ENCODE measurements at places on chromosomes 6 and 20.

DNA sequence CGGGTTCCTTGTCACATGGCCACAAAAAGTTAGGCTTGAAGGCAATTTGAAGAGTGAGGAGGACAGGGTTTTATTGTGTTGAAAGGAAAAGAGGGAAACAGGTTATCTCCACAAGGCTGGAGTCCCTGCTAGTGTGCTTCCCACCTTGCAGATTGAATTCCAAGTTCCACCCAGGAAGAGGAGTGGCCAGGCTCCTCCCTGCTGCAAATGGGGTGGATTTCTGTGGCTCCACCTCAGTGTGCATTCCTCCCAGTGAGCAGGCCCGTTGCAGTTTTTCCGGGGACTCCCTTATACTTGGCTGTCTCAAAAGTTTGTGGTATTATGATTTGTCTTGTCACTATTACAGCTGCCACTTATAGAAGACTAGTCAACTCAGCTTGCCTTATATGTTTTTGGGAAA lies 281.8 kb upstream of the PLCB4 start:
- H3K36me3 ChIP-seq = no peaks in the 10 kb centered on the region
- no peak overlapping the region for H3K4me3 ChIP-seq
- no peak overlapping the region for H3K27ac ChIP-seq
- H3K27me3 ChIP-seq = no peaks in the 10 kb centered on the region

- no peak overlapping the region for H3K4me3 ChIP-seq
- peaks cover 17% of the 10 kb centered on the region for H3K4me1 ChIP-seq
- H3K27me3 ChIP-seq = no peaks in the 10 kb centered on the region
- no peaks in the 10 kb centered on the region for H3K36me3 ChIP-seq
- no peak for DNase-seq
These were observed 103.0 kb upstream of the KCNK16 start for GRCh38 chr6:39425346-39426072.

GRCh38 chr6:138245751-138246150 lies 27.5 kb upstream of the PBOV1 start:
- no peak for DNase-seq
- no peaks in the 10 kb centered on the region for H3K27me3 ChIP-seq
- no peak overlapping the region for H3K4me3 ChIP-seq
- H3K27ac ChIP-seq = no peak overlapping the region
- no peaks in the 10 kb centered on the region for H3K36me3 ChIP-seq

DNA sequence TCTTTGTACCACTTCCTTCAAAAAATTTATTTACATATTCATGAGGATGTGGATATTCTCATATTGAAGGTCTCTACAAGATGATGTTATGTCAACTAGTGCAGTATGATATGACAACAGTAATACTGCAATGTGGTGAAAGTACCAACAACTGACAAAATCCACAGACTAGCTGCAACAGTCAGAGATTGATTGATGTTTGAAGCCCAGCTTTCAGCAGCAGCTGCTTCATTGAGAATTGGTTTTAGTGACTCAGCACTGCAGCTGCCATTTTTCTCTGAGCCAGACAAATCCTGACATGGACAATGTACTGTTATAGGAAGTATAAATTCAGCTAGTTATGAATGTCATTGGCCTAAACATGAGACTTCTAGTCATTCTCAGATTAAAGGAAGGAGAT lies 53.8 kb downstream of the PKIB start:
- no peak for DNase-seq
- H3K4me1 ChIP-seq = no peaks in the 10 kb centered on the region
- no peaks in the 10 kb centered on the region for H3K36me3 ChIP-seq
- H3K4me3 ChIP-seq = no peak overlapping the region
- no peaks in the 10 kb centered on the region for H3K27me3 ChIP-seq
- H3K27ac ChIP-seq = no peak overlapping the region

GRCh38 chr20:4880051-4880450 lies 121.3 kb downstream of the SLC23A2 start:
- H3K4me3 ChIP-seq = no peak overlapping the region
- H3K4me1 ChIP-seq = no peaks in the 10 kb centered on the region
- H3K27ac ChIP-seq = no peak overlapping the region
- H3K27me3 ChIP-seq = no peaks in the 10 kb centered on the region

DNA sequence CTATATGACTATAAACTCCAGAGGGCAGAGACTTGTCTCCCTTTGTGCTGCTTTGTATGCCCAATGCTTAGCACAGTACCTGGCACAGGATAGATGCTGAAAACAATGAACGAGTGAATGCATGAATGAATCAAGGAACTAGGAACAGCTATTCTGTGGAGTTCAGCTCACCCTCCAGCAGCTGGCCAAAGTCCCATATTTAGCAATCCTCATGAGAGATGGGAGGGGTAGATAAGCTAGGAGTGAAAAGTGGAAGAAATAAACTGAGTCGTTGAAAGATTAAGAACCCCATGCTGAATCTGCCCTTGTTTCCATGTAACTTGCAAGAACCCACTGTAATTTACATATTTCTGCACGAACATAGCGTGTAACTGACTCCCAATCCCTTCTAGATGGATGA lies 106.5 kb downstream of the MAFB start:
- H3K4me3 ChIP-seq = no peak overlapping the region
- no peaks in the 10 kb centered on the region for H3K36me3 ChIP-seq
- H3K27ac ChIP-seq = no peak overlapping the region
- DNase-seq = no peak
- H3K4me1 ChIP-seq = peaks cover 10% of the 10 kb centered on the region

GRCh38 chr6:41965429-41966213 lies 24.0 kb upstream of the CCND3 start:
- no peaks in the 10 kb centered on the region for H3K27me3 ChIP-seq
- no peaks in the 10 kb centered on the region for H3K36me3 ChIP-seq
- no peaks in the 10 kb centered on the region for H3K4me1 ChIP-seq
- H3K4me3 ChIP-seq = no peak overlapping the region
- H3K27ac ChIP-seq = no peak overlapping the region

Measured in vagina (tissue), 2 donors.